ENCODE measurements at places on chromosomes 7 and 10.

DNA sequence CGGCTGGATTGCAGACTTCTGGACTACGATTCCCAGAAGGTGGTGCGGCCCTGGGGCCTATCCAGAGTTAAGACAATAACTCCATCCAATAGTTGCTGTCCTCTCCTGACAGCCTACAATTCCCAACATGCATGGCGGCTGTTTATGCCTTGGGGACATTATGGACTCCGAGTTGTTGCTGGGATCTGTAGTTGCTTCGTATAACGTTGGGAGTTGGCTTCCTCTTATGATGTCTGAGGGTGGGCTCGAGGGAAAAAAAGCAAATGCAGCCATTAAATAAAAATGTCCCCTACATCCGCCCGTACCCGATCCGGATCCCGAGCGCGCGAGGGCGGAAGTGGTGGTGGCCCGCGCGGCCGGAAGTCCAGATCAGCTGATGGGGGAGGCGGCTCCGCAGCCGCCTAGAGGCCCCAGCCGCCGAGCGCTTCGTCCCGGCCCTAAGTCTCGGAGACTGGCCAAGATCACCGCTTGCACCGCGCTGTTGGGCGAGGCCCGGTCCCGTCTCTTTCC lies at the start of gene ZSWIM8:
Gene ZSWIM8, plus strand, starts transcription at position 396 of the 510 bp plus-strand sequence. CDS start 273 bp downstream, outside the sequence.
- peak; percentile 74 for DNase-seq

GRCh38 chr10:32501906-32502305 lies 56.0 kb downstream of the CCDC7 start:
- no peak for DNase-seq

- no peak for DNase-seq
Measured at GRCh38 chr7:159033473-159033825, 111.2 kb downstream of the VIPR2 start.

- DNase-seq, result no peak
Measured at GRCh38 chr7:44678471-44679179, 70.0 kb upstream of the ZMIZ2 start.

- no peak for DNase-seq
Measured at GRCh38 chr10:30383356-30383755, 34.3 kb upstream of the MTPAP start.

DNA sequence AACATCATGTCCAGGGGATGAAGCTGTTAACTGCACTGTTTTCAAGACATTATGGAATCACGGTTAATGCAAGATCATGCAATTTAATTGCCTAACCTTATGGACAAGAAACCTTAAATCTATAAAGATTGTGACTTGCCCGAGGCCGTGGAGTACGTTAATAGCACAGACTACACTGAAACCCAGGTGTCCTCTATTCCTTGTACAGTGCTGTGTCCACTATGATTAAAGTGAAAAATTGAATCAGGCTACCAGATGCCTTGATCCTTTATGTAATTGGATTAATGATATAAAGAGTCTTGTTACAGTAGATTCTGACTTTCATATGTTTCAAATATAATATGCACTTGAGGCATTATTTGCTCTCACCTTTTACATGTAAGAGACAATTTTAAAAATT lies 33.9 kb upstream of the ETV1 start:
- DNase-seq, result no peak

DNA sequence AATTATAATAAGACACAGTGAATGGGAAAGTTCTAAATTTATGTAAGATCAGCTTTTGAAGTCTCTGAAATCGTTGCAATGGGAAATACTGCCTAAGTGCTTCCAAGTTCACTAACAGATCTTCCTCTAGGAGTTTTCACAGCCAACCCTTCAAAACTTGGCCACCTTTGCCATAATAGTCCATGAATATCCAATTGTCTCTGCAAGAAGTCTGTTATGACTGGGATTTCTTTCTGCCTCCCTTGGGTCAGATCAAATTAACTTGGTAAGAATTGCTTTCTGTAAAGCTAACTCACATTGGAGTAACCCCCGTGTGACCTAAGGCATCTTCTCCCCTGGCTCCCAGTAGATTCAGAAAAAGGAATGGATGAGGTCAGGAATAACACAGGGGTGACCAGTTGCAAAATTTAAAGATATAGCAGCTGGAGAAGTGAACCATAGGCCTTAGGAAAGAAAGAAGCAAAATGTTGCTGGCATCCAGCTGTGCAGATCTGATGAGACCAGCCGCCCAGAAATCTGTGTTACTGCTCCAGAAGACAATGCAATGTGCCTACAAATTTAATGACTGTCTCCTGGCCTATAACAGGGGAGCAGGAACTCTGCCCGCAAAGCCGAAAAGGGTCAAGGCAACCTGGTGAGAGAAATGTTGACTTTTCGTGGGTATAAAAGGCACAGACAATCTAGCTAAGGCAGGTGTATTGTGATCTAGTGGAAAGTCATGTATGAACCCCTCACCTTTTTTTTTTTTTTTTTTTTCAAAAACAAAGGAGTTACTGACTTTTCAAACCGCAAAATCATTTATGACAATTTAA lies 7.5 kb upstream of the OPTN start:
- DNase-seq, result no peak

DNA sequence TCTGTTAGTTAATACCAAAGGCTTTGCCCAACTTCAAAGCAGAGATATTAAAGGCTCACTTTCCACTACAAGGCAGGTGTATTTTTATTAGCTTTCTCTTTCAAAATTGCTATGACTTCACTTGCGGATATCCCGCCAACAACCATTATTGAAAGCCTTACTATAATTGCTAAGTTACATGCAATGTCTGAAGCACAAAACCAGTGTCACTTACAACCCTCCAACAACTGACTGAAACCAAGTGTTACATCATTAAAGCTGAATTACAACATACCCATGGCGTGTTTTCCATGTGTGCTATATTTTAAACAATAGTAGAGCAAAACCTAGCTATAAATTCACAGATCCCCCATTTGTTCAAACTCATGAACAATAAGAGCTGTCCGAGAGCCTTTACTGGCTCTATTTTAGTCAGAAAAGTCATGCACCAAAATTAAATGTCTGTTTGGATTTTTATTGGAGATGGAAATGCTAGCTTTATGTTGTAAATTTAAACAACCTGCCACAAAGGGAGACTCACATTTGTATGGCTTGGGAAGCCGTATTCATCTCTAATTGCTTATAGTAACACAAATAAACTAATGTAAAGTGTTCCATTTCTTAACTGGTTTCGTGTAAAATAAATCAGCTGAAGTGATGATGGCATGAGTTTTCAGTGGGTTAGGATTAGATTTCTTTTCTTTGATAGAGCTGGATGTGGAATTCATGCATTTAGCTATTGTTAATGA lies 227.1 kb downstream of the AGMO start:
- DNase-seq, result no peak

DNA sequence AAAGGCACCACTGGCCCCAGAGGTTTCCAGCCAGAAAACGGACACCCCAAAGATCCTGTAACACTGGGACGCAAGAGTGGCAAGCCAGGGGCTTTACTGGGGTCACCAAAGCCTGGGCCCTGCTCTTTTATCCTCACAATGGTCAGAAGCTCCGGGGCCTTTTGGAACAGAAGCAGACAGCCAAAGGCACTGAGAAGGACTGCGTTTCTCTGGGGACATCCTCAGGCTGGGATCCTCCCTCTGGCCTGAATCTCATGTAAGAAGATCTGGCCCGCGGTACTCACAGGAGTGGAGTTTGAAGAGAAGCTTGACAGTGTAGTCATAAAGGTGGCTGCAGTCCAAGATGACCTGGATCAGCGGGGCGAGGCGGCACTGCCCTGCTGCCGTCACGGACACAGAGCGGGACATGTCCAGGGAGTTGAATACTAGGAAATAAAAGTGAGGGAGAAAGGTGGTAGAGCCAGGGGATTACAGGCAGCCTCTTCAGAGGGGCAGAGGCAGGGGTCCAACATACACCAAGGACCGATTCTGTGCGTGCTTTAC lies 81.4 kb downstream of the SPDYE5 start:
- no peak for DNase-seq

GRCh38 chr7:115749924-115750323 lies 280.6 kb downstream of the TFEC start:
- DNase-seq, result no peak

DNA sequence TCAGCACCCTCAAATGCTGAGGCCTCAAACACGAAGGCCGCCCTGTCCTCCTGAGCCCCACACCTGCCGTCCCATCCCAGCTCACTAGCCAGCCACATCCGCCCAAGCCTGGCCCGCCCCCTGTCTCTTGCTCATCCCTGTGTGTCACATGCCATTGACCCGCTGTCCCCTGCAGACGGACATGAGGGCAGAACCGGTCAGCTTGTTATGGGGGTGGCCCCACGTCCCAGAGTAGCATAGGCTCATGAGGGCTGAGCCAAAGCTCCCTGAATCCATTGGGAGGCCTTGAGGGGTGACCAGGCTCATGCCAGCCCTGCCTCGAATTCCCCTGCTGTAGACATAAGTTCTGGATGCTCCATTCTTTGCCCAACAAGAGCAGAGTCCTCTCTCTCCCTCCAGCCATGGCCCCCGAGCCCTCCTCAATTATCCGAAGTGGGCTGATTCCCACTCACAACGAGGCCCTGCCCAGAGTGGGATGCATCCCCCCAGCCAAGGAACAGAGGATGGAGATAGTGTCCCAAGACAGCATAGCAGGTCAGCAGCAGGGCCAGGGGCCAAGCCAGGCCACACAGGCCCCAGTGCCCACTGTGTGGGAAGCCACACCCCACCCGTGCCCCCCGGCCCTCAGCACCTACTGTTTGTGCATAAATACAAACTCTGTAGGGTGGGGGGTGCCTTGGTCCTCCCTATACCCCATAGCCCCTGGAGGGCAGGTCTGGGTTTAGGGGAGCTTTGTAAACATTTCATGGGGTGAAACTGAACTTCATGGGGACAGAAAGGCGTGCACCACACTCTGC lies 42.1 kb downstream of the EBF3 start:
- no peak for DNase-seq

- DNase-seq, result no peak
Measured at GRCh38 chr7:72394016-72394415, 18.1 kb downstream of the CALN1 start.

DNA sequence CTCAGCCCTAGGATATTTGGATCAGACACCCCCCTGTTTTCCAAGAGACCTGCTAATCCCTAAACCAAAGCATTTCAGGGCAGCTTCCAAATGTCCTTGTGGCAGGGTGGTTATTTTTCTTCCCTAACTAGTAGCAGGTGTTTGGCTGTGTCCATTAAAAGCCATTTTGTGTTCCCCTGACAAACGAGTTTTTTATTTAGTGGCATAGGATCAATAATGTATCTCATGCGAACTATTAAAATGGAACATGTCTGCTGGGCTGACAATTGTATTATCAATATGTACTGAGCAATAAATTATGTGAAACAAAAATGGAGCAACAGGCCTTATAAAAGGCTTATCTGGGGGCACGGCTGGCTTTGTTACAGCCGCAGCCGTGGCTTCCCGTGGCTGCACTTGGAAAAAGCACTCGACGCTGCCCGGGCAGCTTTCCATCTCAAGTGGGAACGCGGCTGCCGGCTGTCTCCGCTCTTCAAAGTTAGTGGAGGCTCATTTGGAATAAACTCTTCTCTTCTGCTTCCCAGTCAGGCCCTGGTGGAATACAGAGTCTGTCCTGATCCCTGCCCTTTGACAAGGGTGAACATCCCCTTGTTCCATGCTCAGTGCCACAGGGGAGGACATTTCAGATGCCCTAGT lies 554.3 kb downstream of the TYW1 start:
- DNase-seq, result no peak

DNA sequence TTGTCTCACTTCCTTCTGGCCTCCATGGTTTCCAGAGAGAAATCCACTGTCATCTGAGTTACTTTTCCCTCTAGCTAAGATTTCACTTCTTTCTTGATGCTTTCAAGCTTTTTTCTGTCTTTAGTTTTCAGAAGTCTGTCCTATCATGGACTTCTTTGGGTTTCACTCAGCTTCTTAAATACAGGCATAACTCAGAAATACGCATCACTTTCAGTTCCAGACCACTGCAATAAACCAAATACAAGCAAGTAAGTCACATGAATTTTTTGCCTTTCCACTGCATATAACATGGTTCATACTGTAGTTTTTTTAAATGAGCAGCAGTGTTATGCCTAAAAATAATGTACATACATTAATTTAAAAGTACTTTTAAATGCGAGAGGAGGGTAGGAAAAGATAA lies 48.7 kb downstream of the STK17A start:
- no peak for DNase-seq

- no peak for DNase-seq
Measured at GRCh38 chr10:92849576-92850090, 1.3 kb downstream of the EXOC6 start.

DNA sequence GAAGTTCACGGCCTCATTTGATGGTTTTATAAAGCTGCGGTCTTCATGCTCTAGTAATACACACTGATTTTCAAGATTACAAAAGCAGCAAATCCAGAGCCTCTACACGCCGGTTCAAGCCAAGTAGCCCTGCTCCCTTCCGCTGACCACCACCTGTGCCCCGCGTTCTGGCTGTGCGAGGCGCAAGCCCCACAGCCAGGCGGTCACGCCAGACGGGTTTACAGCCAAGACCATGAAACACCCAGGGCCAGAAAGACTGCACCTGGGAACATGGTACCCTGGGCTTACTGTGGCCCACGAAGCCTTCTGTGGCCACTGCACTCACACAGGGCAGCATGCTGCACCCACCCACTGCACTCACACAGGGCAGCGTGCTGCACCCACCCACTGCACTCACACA lies 33.6 kb downstream of the GPER1 start:
- no peak for DNase-seq

GRCh38 chr10:113965683-113966082 lies 78.0 kb upstream of the ADRB1 start:
- no peak for DNase-seq

DNA sequence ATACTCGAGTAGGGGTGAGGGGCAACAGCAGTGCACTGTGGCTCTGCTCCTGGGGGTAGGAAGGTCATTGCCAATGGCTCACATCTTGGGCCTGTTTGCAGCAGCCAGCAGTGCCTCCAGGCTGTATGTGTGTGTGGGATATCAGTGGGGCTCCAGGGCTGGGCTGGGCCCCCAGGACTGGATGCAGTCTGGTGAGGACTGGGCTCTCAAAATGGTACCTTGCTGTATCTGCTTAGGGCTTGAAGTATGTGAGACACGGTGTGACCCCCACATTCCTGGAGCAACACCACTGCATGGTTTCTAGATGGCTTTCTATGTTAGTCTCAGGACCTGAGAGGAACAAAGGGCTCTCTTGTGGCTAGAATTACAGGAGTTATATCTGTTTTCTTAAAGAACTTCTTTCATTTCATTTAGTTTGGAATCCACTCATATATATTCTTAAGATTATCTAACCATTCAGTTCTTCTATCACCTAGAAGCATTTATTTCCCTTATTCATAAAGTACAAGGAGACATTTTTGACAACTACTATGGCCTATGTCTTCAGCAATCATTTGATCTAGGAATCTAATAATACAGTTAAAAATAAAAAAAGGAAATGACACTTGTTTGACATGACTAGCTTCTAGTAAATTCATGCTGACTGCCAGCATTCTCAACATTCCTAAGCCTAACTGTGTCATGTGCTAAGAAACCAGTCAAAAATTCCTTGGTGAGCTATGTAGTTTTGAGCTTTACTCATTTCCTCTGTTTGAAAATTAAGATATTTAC lies 443.2 kb upstream of the SEMA3A start:
- DNase-seq, result no peak

Measured in stimulated activated naive CD8-positive, alpha-beta T cell treated with anti-CD3 and anti-CD28 coated beads, Interleukin-15, amount 100 ng/mL, for 72 hours (primary cell).